ENCODE measurements at places on chromosomes 3 and 15.

DNA sequence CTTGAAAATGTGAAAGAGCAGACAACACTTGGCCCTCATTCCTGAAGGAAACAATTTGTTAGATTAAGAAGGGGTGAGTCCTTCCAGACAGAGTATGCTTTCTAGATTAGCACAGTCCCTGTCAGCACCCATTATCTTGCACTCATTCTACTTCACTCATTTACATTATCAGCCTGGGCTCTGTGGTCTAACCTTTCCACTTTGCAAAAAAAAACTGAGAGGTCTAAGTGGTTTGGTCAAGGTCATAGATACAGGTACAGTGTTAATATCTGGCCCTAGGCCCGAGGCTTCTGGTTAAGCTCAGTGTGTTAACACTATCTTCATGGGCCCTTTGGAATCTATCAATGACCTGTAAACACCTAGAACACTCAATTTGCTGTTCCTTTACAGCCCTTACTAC, 123.4 kb upstream of the LRRN1 start:
- no peak for DNase-seq

DNA sequence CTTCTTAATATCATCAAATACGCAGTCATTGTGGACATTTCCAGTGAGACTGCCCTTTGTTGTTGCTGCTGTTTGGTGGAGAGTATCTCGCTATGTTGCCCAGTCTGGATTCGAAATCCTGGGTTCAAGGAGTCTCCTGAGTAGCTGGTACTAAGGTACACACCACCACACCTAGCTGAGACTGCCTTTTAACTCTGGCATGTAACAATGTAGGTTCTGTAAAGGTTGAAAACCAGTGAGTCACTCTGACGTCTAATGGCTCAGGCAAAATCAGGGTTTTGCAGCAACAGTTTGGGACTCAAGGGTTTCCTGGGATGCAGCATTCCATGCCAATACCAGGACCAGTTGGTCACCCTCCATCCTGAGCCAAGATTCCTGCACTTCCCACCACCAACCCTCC, 52.2 kb downstream of the AQP9 start:
- no peak for DNase-seq

DNA sequence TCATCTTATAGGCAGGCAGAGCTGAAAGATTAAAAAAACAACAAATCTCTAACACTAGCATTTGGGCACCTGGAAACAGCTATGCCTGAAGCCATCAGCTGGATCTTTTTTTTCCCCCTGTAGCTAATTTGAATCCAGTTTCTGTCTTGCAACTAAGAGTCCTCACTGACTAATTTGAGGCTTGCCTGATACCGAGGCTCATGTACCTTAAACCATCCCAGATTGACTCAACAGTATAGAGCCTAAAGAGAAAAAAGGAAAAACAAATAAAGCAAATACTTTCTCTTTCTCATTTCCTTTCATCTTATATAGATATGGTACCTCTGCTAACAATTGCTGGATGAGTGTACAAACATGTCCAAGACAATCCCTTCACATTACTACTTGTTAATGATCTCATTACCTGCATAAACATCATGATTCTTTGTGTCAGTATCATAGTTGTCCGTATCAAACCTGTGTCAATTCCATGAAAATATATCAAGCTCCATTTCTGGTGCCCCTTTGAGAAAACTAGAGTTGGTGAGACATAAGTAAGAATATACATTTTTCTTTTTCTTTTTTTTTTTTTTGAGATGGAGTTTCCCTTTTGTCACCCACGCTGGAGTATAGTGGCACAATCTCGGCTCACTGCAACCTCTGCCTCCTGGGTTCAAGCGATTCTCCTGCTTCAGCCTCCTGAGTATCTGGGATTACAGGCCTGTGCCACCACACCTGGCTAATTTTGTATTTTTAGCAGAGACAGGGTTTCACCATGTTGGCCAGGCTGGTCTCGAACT, 43.1 kb downstream of the BHLHE40 start:
- DNase-seq: no peak

DNA sequence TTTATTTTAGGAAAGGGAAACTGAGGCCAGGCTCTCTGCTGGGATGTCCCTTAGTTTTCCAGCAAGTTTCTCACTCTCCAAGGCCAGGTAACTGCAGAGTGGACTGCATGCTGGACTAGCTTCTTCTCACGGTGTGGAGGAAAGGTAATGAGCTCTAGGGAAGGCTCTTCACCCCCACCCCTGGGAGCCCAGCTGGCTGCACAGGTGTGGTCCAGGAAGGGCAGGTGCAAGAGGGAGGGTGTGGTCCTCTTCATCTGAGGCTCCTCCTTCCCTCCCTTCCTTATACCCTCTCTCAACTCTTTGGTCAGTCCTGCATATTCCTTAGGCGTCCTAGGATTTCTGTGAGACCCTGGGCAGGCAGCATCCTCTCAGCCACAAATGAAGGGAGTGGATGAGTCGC, 33.9 kb downstream of the RNU5B-1 start:
- DNase-seq: no peak

GRCh38 chr15:26872206-26872605, 5.3 kb downstream of the GABRA5 start:
- DNase-seq: no peak

GRCh38 chr3:118573912-118574311, 460.7 kb downstream of the IGSF11 start:
- DNase-seq: no peak

- DNase-seq: no peak
Measured at GRCh38 chr3:120170223-120170622, 76.0 kb upstream of the GSK3B start.

GRCh38 chr15:67307156-67307555, 52.6 kb downstream of the IQCH start:
- DNase-seq: no peak

DNA sequence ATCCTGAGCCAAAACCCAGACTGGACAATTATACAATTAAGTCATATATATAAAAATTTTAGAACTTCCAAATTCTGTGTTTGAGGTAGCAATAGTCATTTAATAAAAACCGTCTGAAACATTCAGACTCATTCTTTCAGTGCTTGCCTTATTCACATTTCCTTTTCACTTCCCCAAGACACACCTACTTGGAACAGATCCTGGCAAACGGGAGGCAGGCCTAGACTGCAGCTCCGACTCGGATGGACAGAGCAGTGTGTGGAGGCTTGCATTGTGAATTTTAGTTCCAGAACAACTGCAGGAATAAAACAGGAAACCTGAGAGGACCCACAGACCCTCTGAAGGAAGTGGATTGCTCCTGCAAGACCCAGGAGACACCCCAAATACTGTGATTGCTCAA, 341.4 kb downstream of the CNTN3 start:
- no peak for DNase-seq

DNA sequence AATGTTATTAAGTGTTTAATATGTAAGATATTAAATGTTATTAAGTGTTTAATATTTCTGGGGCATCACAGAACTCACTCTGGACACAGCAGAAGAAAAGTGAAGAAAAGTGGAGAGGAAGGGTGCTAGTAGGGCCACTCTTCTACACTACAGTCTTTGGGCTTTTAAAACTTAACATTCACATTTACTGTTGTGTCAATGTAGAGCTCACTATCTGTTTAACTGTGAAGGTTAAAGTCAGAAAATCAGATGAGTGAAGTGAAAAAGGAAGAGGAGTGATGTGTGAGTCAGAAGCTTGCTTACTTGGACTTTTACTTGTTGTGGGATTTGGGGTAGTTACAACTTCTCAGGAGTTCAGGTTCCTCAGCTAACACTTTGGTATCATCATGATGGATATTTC, 145.3 kb upstream of the DNAJC19 start:
- DNase-seq: no peak

Measured in brain microvascular endothelial cell (primary cell).